ENCODE measurements at places on chromosomes 1 and 21.

GRCh38 chr21:24205319-24205718 lies 1402.0 kb downstream of the MRPL39 start:
- no peak for DNase-seq

GRCh38 chr21:46622226-46622625 lies 13.2 kb upstream of the PRMT2 start:
- no peak for DNase-seq

DNA sequence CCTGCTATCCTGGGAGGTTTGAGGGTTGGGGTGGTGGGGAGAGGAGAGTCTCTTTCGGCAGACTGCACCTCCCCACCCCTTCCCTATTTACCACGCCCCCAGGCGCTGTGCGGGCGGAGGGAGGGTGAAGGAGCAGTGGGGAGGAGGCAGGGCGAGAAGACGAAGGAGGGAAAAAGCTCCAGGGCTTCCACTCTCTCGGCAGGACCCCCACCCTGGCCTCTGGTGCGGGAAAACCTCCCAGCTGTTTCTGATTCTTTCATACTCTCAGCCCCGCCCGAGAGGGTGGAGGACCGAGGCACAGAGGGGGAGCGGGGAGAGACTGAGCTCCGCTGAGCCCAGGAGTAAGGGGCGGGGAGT lies 866 bp upstream of the WNT2B start:
- DNase-seq, result no peak

GRCh38 chr1:206930210-206930798 lies 8.6 kb upstream of the FCMR start:
- DNase-seq, result peak; percentile 85

Data from GM06990 (cell line).